ENCODE measurements at places on chromosomes 4 and X. TPM values are rescaled to one million over a fixed set of nuclear protein-coding genes. Genes with fewer than 3 reads are reported as not detected.

MBNL3 gene
- total RNA-seq = 50.4 TPM

PPARGC1A gene
- 3.8 TPM for total RNA-seq

FAM47A gene
- total RNA-seq = not detected

NRK gene
- total RNA-seq = not detected

LUZP4 gene
- total RNA-seq = not detected

- H3K36me3 ChIP-seq = no peaks in the 10 kb centered on the region
- no peaks in the 10 kb centered on the region for H3K4me1 ChIP-seq
- H3K4me3 ChIP-seq = no peak overlapping the region
- H3K27me3 ChIP-seq = no peaks in the 10 kb centered on the region
These were observed 21.3 kb upstream of the ADRA2C start for GRCh38 chr4:3744901-3745300.

DNA sequence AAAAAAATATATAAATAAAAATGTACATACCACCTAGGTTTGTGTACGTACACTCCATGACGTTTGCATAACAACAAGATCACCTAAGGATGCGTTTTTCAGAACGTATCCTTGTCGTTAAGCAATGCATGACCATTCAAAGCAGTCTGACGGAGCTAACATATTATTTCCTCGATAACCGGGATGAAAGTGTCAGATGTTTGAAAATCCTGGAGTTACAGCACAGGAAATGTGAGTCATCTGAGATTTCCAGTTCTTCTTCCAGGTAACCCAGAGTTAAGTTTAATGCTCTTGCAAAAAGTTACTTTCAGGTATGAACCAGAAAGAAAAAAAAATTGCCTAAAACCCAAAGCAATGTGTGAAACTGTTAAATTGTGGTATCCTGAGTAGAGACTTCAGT, 107.9 kb downstream of the LDB2 start:
- H3K4me3 ChIP-seq = no peak overlapping the region
- peaks cover 11% of the 10 kb centered on the region for H3K4me1 ChIP-seq
- H3K27ac ChIP-seq = no peak overlapping the region
- H3K27me3 ChIP-seq = no peaks in the 10 kb centered on the region

GRCh38 chr4:173532725-173533511, 2.9 kb upstream of the HAND2 start:
- H3K4me1 ChIP-seq = peaks cover 38% of the 10 kb centered on the region
- no peaks in the 10 kb centered on the region for H3K36me3 ChIP-seq
- no peak overlapping the region for H3K4me3 ChIP-seq
- DNase-seq = no peak
- H3K27me3 ChIP-seq = peaks cover 96% of the 10 kb centered on the region
- no peak overlapping the region for H3K27ac ChIP-seq

DNA sequence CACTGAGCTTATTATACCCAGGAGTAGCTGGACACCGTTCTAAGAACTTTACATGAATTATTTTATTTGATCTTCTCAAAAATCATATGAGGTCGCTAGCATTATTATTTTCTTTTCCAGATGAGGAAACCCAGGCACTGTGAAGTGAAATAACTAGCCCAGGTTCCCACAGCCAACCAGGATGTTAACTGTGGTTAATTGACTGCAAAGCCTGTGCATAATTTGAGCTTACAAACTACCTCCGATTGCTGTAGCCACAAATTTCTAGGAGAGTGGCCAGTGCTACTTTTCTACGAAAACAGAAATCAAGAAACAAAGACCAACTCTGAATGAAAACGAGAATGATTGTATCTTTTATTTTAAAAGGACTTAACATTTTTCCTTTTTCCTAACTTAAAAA, 27.2 kb downstream of the SPRY1 start:
- no peak overlapping the region for H3K4me3 ChIP-seq
- no peak for DNase-seq
- peaks cover 21% of the 10 kb centered on the region for H3K4me1 ChIP-seq
- no peaks in the 10 kb centered on the region for H3K27me3 ChIP-seq
- H3K27ac ChIP-seq = no peak overlapping the region
- H3K36me3 ChIP-seq = no peaks in the 10 kb centered on the region

DNA sequence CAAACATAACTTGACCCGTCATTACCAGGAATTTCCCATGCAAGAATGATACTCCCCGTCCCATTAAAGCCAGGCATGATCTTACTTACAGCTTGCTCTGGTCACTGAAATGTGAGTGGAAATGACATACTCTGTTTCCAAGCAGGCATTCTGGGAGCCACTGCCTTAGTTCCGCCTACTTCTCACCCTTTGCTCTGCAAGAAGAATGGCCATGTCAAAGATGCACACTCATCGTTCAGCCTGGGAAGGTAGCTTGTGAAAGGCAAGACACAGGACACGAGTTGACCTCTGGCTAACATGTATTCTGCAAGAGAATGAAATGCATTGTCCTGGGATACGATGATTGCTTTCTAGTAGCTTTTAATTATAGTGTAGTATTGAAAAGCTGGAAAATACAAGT, 1144.4 kb downstream of the NLGN4X start:
- H3K27ac ChIP-seq = no peak overlapping the region
- H3K4me3 ChIP-seq = no peak overlapping the region
- no peaks in the 10 kb centered on the region for H3K36me3 ChIP-seq
- no peaks in the 10 kb centered on the region for H3K4me1 ChIP-seq
